ENCODE measurements at places on chromosomes 7 and 10. TPM values are rescaled to one million over a fixed set of nuclear protein-coding genes. Genes with fewer than 3 reads are reported as not detected.

GOLGA7B gene
- 5.4 TPM for total RNA-seq

PDZD8 gene
- 38.9 TPM for total RNA-seq

UPK3B gene
- not detected for total RNA-seq

IRF5 gene
- 3.3 TPM for total RNA-seq

SOSTDC1 gene
- not detected for total RNA-seq

MKI67 gene
- total RNA-seq, result 43.0 TPM

NYAP1 gene
- total RNA-seq, result under 0.01 TPM

PHYH gene
- 19.3 TPM for total RNA-seq

ITIH5 gene
- total RNA-seq, result 1.1 TPM

FZD8 gene
- total RNA-seq, result 1.2 TPM

NET1 gene
- total RNA-seq, result 9.6 TPM

Data from melanocyte of skin (primary cell).